ENCODE measurements at places on chromosomes 13 and 19.

DNA sequence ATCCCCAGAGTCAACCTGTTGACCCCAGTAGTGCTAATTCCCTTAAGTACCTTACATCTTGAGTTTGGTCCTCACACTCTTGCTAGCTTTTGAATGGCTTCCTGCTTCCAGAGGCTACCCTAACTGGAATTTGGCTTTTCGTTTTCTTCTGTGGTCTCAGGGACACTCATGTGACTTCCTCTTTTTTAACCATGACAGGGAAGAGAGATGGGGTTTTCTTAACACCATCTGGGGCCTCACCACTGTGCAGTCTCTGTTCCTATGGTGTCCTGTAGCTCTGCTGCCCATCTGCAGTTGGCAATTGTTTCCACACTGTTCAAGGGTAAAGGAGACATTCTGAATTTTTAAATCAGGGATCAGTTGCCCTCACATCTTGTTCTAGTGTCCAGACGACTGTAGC, 66.7 kb downstream of the SLC10A2 start:
- no peak for DNase-seq

GRCh38 chr19:7434391-7434790, 54.4 kb downstream of the PEX11G start:
- no peak for DNase-seq

GRCh38 chr13:72316716-72317115, 410.7 kb downstream of the MZT1 start:
- no peak for DNase-seq

- no peak for DNase-seq
Observed at GRCh38 chr13:45781553-45782326, 69.8 kb downstream of the SIAH3 start.

GRCh38 chr19:21638776-21639175, 128.6 kb downstream of the ZNF100 start:
- DNase-seq, result no peak

- DNase-seq, result no peak
Observed at GRCh38 chr19:42326969-42327368, 1.5 kb downstream of the MEGF8 start.

DNA sequence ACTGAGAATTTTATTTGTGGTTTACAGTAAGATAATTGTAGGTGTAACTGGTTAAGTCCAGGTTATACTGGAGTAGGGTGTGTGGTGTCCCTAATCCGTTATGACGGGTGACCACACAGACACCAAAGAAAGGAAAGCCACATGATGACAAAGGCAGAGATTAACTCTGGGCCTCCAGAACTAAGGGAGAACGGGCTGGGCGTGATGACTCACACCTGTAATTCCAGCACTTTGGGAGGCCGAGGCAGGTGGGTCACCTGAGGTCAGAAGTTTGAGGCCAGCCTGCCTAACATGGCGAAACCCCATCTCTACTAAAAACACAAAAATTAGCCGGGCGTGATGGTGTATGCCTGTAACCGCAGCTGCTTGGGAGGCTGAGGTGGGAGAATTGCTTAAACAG, 10.2 kb upstream of the FUT2 start:
- DNase-seq, result no peak

GRCh38 chr19:2867025-2867991, at the start of gene ZNF556:
Gene ZNF556, plus strand, starts transcription at chr19:2867335. Its CDS starts 87 bp downstream, at chr19:2867422.
- no peak for DNase-seq

DNA sequence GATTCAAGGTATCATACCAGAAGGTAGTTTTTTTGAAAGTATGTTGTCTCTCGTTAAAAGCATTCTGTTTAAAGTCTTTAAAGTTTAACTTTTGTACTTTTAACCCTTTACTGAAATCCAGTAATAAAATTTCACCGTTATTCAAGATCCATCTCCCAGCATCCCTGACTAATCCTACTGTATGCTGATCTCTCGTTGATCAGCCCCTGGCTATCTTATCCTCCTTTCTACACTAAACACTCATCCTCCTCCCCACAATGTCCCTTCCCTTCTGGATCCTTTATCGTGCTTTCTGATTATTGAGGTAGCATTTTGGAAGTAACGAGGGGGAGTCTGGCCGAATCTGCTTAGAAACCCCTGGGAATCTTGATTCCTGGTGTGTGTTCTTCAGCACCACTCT, 1.3 kb downstream of the TPP2 start:
- no peak for DNase-seq

GRCh38 chr13:101049166-101049850, 367.0 kb downstream of the NALCN start:
- no peak for DNase-seq

DNA sequence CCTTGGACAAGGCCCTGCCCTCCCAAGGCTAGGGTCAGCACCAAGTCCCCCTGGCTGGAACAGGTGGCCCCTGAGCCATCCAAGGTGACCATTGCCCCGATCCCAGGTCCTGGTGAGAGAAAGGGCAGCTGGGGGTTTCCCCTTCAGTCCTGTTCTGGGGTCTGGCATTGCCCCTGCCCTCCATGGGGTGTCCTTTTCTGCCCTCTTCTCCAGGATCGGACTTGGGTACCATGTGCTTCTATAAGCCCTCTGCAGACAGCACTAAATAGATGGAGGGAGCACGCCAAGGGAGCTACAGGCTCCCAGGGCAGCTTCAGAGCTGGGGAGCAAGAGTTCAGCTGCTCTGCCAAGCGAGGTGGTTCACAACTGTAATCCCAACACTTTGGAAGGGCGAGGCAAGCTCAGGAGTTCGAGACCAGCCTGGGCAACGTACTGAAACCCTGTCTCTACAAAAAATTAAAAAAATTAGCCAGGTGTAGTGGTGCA, 13.5 kb upstream of the KCNN1 start:
- DNase-seq, result no peak

- no peak for DNase-seq
Observed at GRCh38 chr13:80145171-80145690, 195.7 kb downstream of the SPRY2 start.

DNA sequence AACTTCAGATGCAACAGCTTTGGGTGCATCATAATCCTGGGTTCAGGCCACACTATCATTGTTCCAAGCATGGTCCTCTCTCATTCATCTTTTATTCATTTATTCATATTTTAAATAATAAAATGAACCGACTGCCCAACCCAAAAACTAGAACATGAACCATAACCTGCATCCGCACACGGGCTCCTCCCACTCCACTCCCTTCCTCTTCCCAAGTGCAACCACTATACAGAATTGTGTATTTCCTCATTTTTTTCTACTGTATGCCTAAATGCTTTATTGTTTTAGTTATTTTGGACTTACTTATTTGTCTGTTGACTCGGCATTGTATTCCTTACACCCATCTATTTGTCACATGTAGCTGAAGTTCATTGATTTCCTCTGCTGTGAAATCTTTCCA, 30.7 kb upstream of the POMP start:
- no peak for DNase-seq

DNA sequence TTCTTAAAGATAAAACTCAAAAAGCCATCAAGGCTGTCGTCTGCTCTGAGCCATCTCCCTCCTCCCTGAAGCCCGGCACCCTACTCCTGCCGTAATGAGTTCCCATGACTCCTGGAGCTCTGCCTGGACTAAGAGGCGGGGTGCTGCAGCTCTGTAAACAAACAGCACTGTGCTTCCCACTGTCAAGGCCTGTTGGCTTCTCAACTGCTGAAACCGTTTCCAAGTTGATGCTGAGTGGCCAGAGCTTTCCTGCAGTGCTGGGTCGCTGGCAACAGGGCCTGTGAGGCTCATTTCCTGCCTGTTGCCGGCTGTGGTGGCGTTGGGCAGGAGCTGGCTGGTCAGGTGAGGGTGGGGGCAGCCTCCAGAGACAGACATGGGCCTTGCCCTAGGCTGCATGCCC, 26.7 kb upstream of the ISYNA1 start:
- DNase-seq, result no peak

DNA sequence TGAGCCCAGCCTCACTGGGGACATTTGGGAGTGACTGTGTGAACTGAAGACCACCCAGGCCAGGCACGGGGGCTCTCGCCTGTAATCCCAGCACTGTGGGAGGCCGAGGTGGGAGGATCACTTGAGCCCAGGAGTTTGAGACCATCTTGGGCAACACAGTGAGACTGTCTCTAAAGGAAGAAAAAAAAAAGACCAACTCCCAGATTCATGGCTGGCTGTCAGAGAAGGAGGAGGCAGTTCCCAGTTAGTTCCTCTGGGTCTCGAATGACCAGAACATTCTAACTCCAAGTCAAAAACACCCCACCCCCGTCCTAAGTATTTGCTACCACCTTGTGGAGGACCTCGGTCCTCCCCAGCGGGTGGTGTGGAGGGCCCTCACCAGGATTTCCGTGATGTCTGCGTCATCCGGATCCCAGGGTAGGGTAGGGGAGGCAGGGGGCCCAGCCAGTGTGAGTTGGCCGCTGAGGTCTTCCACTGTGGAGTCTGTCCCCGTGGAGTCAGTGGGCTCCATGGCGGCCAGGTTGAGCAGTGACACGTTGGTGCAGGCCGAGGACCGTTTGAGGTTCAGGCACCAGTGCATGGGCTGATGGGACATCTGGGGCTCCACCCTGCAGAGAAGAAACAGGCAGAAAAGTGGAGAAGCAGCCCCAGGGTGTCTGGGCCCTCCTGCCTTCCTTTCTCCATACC, 1.3 kb downstream of the TSKS start:
- DNase-seq, result no peak

DNA sequence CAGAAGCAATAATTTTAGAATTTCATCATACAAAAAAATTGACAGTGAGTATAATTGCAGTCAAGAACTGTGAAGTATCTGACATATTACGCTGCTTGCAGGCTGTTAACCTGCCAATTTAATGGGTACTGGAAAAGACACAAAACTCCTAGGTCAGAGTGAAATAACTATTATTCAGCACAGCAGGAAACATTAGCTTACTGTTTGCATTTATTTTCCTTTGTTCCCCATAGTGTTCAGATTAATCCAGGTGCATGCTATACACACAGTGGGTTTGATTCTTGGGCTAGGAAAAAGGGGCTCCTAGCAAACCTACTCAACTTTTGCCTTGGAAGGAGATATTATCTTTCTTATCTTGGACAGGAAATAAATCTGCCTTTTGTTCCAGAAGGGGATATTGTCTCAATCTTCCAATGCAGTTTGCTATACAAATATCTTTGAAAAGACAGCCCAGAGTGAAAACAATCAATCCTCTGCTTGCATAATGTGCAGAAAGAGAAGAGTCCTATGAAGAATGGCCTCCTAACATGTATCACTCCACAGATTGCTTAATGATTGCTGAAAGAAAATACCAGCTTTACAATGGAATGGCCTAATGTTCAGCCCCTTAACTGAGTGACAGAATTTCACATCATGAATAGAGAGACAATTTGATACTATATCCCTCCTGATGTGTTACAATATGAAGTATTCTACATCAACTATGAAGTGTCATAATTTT, 443.4 kb downstream of the TBC1D4 start:
- DNase-seq, result no peak

DNA sequence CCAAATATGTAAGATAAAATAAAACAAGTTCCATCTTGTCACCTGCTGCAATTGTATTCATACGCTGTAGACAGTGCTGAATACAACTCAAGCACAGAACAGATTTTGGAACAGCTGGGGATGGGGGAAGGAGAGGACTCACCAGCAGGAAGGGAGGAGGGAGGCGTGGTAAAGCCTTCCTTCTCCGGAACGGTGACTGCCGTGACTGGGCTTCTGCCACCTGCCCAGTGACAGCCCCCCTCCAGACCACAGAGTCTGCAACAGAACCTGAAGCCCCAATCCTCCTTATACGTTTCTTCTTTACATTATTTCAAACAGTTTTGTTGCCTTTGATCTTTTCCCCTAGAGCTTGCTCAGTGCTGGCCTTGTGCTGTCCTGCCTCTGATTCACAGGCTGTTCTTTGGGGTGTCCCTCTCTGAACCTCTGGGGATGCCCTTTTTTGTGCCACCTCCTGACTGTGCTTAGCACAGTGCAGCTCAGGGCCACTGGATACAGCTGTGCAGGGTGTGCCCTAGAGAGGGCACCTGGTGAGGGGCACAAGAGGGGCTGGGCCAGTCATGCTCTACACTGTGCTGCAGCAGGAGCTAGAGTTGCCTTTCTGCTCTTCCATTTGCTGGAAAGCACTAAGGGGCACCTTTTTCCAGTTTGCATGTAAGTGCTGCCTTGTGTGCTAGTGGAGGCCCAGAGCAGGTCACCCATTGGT, 213.0 kb downstream of the ZIC5 start:
- no peak for DNase-seq

DNA sequence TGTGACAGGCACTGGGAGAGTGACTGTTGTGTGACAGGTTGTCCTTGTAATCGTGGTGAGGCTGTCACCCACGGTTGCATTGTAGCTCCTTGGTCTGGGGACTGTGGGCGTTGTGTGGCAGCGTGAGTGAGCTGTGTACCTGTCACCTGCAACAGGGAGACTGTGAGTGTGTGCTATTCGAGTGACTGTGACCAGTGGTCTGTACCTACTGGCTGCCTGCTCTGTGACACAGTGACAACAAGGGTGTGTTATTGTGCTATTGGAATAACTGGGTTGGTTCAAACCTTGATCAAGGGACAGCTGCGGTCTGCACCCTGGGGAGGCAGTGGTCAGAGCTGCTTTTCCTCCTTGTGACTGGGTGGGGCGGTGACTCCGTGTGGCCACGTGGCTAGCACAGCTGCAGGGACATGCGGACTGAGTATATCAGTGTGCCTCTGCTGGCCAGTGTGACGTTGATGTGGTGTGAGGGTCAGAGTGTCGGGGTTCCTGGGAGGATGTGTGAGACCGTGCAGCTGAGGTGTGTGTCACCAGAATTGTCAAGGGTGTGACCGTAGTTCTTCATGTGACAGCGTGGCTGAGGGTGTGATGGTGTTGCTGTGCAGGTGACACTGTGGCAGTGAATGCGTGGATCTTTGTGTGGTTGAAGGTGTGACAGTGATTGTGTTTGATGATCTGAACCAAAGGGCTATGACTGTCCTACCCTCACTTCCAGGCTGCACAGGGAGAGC, 10.1 kb upstream of the NFIX start:
- DNase-seq, result no peak

DNA sequence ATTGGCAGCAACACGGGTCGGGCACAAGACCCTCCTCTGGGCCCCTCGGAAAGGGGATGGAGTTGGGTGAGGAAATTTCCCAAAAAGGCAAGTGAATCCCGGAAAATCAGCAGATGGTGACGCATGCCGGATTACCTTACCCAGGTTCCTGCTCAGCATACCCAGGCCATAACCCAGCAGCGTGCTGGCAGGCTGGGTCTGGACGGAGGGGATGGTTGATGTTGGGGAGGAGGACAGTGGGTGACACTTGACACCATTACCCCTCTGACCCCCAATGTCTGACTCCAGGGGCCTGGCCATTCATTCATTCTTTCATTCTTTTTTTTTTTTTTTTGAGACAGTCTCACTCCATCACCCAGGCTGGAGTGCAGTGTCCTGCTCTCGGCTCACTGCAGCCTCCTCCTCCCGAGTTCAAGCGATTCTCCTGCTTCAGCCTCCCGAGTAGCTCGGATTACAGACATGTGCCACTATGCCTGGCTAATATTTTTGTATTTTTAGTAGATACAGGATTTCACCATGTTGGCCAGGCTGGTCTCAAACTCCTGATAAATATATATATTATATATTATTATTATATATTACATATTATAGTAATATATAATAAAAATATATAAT, 799 bp downstream of the PVR start:
- DNase-seq, result no peak
